Activated CD4-positive, alpha-beta memory T cell treated with anti-CD3 and anti-CD28 coated beads for 36 hours (primary cell): ENCODE measurements at places on chromosomes 13 and 19. TPM values are rescaled to one million over a fixed set of nuclear protein-coding genes. Genes with fewer than 3 reads are reported as not detected.

DNA sequence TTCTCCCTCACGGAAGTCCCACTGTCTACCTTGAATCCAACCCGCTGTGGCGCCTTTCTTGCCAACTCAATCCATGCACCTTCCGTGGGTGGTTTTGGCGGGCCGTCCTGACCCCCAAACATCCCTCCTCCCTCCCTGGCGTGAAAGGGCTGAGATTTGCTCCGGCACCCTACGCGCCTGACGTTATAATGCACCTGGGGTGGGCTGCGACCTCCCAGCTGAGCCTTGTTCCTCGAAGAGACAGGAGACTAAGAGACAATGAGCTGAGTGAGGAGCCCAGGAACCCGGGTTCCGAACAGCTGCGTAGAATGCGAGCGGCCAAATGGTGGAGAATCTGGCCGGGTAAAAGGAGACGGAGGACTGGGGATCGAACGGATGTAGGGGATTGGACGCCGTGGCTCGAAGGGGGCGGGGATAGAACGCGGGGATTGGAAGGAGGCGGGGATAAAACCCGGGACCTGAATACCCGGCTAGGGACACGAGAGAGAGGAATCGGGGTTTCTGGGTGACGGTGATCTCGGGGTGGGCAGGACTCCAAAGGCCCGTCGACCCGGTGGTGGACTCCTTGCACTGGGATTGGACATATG lies at the start of gene CPT1C:
TSS of gene CPT1C (plus strand) at position 461 of the 587 bp plus-strand sequence. CDS start 1,137 bp downstream, outside the sequence.
- DNase-seq: peak; percentile 71

DNA sequence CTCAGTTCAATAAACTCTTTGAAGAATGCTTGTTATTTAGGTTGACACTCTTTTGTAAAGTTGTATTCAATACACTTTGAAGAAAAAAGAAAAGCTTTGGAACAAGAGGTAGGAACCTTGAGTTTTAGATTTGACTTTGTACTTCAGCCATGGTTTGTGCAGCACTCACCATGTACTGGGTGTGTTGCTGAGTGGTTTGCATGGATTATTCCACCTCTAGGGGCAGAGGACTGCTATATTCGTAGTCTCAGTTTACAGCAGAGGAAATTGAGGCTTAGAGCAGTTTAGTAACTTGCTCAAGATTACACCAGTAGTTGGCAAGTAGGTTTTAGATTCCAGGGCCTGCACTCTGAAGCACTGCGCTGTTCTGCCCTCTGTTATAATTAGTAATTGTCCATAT lies 68.8 kb downstream of the DNAJC3 start:
- no peak for DNase-seq

The LGALS7 gene
- total RNA-seq: not detected

The BEST2 gene
- not detected for total RNA-seq

DNA sequence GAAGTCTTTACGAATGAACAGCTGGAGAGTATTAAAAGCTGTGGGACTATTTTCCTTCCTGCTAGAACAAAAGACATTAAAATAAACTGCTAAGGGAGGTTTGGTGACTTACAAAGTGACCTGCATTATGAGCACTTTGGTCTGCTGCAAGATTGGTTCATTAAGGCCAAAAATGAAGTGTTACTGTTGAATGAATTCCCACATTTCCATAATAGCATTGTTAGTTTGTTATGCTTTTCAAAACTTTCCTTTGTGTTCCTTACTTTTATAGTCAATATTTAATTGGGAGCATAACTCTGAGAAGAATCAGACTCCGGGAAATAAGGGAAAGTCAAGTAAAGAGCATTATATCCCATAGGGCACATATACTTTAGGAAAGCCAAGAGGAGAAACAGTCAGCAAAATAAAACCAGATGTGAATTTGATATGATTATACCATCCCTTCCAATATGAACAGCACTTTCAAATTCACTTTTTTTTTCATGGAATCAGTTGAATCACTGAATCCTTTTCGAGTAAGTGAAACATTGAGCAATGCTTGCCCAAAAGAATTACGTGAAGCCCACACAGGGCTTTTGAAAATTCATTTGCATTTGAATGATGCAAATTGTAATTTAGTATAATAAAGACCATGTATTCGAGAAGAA lies 112.6 kb downstream of the KCTD12 start:
- DNase-seq: no peak

GRCh38 chr13:38264363-38265131 lies 85.1 kb upstream of the UFM1 start:
- no peak for DNase-seq

The POU2F2 gene
- total RNA-seq: 55.6 TPM
